ENCODE measurements at places on chromosomes 6 and 20.

DNA sequence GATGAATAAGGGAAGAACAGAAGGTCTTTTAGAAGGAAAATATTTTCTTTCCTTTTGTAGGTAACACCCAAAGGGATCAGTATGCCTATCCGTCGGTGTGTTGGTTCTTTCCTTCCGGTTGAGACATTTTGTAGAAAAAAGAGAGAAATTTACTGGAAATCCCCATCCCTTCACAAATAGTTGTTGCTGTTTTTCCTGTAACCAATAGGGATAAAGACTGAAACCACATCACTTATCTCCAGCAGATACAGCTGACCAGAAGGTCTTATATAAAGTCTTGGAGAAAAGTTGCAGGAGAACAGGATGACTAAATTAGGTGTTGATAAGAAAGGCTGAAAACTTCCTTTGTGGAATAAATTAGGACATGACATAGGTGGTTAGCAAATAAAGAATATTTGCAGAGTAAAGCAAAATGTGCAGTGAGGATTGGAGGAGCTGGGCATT, 14.8 kb upstream of the HLA-DRB1 start:
- DNase-seq = no peak

GRCh38 chr6:141965016-141965545, 167.6 kb upstream of the GJE1 start:
- DNase-seq = no peak

- DNase-seq = no peak
Observed at GRCh38 chr6:19772891-19773290, 64.3 kb upstream of the ID4 start.

DNA sequence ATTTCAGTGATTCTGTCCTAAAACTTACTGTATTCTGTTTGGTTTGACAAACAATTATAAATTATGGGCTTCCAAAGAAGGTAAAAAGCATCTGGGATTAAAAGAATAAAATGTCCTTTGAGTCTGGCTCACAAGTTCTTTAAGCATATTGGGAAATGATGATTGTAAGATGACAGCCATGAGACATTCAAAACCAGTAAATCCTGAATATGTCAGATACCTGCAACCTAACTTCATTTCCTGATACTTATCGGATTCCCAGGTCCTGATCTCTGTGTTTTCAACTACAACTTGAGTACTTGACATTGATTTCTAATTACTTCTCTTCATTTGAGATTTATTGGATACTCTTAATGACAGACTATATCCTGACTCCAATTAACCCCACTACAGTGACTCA, 446.6 kb downstream of the GRIK2 start:
- no peak for DNase-seq

DNA sequence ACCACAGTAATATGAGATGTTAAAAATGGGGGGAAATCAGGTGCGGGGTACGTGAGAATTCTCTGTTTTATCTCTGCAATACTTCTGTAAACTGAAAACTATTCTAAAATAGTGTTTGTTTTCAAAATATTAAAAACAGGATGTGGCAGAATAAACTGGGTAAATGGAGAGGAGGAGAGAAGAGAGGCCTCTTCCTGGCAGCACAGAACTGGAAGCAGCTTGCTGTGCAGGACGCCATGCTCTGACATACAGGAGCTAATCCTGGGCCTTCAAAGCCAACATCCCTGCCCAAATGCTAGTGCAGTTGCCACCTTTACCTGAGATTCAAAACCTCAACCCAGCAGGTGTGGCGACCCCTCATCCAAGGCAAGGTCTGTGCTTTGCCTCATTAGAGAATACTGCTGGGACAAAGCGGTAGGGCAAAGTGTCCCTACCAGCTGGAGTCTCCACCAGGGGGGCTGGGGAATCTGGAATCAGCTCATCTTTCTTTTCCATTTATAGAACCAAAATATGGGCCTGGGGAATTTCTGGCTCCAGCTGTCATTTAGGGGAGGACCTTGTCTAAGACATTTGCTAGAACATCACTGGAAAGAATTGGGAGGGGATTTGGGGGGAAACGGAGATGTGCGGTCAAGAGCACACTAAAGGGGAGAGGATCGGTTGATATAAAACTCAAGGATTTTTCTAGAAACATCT, 67.3 kb downstream of the SCML4 start:
- DNase-seq = no peak

DNA sequence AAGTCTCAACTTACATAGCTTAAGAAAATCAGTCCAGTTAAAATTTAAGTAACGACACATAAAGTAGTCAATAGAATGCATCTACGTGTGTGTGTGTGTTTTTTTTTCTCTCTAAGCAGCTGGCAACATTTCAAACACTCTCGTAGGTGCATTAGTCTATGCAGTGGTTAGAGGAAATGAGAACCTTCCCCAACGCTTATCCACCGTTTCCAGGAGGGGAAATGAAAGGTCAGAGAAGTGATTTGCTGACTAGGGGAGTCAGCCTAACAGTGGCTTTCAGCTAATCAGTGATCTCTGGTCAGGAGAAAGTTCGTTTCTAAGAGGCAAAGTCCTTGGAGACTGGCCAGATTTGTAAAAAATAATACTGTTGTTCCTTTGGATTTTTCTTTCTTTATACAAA, 806.6 kb downstream of the C6orf118 start:
- DNase-seq = no peak

- DNase-seq = no peak
Observed at GRCh38 chr6:144460327-144461095, 175.4 kb downstream of the UTRN start.

- no peak for DNase-seq
Observed at GRCh38 chr6:140178520-140178919, 804.1 kb upstream of the CITED2 start.

- no peak for DNase-seq
Observed at GRCh38 chr6:145071836-145072235, 663.5 kb downstream of the EPM2A start.

DNA sequence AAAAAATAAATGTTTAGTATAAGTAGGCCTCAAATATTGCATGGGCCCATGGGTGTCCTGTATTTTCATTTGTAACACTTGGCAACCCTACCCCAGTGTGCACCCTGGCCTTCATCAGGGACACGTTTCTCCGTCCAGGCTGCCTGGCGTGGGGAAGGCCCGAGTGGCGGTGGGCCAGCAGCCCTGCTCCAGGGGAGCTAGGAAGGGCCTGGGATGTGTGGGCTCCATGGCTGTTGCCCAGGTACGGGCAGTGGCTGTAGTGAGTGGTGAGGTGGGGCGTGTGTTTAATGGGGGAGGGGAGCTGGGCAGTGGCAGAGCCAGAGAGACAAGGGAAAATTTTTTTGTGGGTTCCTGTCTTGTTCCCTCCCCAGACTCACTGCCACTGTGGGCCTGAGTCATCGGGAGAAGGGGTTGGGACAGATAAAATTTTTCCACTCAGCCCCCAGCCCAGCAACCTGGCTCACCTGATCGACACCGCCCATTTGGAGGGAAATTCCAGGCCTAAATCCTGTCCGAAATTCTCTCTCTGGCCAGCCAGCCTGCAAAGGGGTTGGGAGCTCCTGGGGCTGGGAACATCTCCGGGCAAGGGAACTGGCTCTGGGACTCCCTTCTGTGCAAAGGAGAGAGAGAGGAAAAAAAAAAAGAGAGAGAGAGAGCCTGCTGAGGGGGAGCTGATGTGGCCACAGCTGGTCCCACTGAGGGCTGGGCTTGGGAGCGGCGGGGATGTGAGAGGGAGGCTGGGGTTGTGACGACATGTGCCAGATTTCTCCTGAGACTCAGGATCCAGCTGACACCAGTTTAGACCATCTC, 32.5 kb upstream of the VEGFA start:
- DNase-seq = no peak

DNA sequence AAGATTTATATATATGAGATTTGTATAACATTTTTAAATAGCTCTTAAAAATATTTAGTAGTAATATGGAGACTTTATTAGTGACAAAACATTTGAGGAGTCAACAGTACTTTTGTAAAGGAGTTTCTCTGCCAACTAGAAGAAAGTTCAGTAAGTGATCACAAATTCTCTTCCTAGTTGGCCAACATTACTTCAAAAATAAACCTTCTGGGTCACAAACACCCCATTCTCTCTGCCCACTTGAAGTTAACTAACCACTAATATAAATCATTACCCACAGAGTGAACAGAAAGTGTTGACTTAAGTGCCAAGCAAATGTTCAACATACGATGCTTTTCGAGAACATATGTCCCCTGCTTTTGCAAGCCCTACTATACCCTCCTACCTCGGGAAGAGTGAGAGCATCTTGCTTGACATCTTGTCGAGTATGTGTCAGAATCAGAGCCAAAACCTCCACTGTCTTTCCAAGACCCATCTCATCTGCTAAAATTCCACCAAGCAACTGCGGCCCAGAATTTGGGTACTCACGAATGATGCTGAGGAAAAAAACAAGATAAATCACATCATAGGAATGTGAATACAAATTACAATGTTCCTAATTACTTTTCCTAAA, 16.9 kb downstream of the SHPRH start:
- DNase-seq = no peak

DNA sequence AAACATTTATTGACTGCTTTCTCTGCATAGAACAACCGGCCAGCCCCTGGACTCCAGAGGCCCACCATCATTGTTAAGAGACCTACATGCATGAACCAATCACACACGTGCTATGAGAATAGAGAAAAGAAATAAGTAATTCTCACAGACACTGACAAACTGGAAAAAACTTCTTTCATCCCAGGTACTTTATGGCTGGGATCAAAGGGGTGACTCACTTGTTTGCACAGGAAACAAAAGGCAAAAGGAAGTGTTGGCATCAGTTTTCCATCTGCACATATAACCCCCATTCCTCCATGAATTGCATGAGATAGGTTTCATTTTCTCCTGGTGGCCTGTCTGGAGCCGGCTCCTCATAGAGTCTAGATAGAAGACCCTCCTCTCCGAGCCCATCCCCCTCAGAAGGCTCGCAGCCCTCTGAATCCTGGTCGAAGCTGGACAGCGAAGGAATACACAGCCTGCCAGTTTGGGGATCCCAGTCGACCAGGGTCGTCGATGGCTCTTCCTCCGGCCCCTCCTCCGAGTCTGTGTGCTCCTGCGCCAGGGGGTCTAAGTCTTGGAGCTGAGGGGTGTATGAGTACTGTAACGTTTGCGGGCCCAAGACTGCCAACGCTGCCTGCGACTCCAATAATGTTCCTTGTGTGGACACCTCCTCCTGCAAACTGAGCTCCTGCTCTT, 43.3 kb downstream of the IL20RA start:
- no peak for DNase-seq

GRCh38 chr6:107657755-107658461, 166.2 kb downstream of the SCML4 start:
- DNase-seq = no peak

Measured in activated CD8-positive, alpha-beta memory T cell treated with anti-CD3 and anti-CD28 coated beads for 1 hour (primary cell).